ENCODE measurements at places on chromosomes 5 and 9. TPM values are rescaled to one million over a fixed set of nuclear protein-coding genes. Genes with fewer than 3 reads are reported as not detected.

DNA sequence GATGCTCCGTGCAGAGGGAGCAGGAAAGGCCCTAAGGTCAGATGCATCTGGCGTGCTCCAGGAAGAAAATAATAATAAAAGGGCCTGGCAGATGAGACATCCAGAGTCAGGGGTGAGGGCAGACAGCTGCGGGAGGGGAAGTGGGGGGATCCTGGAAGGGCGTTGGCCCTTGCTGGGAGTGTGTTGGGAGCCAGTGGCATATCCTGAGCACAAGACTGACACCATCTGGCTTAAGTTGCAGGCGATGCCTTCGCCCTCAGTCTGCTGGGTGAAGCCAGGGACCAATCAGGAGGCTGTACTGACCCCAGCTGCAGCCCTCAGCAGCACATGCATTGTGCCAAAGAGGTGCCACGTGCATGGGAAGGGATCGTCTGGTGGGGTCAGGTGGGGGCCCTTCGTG, 3.8 kb downstream of the OR2V2 start:
- no peak for DNase-seq

DNA sequence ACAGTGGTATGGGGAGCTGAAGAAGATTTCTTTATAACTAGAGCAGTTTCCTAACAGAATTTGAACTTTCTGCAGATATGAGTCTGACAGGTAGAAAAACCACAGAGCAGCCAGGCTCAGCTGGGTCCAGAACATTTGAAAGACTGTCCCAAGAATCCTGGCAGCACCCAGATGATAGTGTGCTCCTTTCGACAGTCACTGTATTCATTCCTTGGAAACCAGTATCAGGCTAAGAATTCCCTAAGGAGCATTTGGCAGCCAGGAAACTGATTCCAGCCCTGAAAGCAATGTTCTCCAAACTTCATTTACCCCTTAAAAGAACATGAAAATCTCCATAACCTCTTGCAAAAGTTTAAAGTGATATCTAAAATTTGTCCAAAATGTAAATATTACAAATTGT, 123.0 kb upstream of the MTAP start:
- DNase-seq: no peak

GRCh38 chr5:98796197-98796972, 22.9 kb downstream of the RGMB start:
- no peak for DNase-seq

DNA sequence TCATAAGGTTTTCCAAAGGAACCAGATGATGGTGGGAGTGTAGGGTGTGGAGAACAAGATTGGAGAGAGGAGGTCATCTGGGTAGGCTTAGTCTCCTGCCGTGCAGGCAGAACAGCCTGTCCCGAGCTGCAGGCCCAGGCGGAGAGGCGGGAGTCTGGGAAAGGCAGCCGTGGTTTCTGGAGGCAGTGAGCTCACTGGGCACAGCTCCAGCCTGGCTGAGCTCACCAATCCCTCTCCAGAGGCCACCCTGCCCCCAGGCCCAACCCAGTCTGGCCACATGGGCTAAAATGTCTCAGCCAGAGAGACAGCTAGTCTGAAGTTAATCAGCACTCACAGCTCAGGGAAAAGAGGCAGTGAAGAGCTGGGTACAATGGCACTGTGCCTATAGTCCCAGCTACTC, 12.3 kb downstream of the P4HA2 start:
- peak; percentile 85 for DNase-seq

- no peak for DNase-seq
Measured at GRCh38 chr9:136381311-136381710, 7.8 kb upstream of the CARD9 start.

DNA sequence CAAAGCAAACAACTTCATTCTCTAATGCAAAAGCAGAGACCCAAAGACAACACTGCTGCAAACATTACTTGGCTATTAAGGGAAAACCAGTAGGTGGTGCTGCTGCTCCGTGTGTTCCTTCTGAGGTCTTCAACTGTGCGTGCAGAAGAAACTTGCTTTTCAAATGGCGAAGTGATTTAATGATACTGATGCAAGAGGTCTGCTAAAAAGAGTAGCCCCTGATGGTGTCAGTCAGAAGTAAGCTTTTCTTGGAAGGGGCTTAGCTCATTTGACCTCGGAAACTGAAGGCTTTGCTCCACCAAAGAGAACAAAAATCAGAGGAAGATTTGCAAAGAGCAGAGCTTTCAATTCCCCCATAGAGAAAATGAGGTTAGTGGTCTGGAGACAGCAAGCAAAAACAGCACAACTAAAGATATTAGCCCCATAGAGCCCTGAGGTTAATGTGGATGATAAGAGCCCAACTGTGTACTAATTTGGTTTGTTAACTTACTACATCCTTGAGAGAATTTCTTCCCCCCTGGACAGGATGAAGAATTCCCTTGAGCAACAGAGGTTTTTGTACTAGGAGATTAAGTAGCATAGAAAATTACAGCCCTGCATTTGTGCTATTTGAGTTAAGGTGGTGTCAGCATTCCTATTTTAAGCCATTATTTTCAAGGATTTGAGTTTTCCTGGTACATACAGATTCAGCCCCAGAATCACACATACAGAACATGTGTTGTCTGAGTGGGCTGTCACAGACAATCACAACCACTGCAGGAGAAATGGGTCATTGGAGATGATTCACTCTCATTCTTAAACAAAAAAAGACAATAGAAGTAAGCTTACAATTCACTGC, 153.2 kb upstream of the C9orf72 start:
- no peak for DNase-seq

- DNase-seq: no peak
Measured at GRCh38 chr9:80797831-80798688, 891.3 kb downstream of the TLE1 start.

GRCh38 chr5:66821688-66822429, 225.7 kb downstream of the MAST4 start:
- DNase-seq: no peak

GRCh38 chr9:14722391-14723035, at the start of gene CER1:
TSS of gene CER1 (minus strand) at chr9:14722733. CDS start at chr9:14722672, 61 bp downstream.
- DNase-seq: no peak

DNA sequence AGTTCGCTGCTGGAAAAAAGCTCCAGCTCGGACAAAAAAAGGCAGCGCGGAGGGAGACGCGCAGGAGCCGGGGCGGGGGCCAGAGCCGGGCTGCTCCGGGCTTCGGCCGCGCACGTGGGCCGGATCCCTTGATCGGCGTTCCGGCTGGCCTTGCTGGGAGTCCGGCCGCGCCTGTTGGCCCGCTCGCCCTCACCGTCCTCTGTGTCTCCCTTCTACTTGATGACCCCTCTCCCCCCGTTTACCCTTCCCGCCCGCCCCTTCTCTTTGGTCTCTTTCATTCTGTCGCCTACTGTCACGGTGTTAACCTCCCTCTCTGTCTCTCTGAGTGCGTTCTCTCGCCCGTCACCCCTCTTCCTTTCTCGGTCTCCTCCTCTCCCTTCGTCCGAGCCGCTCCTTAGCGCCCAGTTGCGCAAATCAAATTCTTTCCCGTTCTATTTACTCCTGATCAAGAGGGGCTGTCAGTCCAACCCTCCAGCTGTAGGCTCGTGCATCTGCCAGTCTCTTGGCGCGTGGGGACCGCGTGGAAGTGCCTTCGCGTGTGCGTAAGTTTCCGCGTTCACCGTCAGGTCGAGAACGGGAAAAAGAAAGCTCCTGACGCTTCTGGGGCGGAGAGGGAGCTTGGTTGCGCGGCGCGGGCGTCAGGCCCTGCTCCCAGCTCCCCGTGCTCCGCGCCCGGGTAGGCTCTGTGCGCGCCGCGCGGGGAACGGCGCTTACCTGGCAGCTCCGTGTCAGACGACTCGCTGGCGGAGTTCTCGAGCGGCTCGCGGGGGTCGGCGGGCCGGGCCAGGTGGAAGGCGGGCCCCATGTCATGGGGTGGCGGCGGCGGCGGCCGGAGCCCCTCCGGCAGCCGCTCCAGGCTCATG, 798 bp downstream of the PITX1 start:
- DNase-seq: peak; percentile 45

- DNase-seq: no peak
Measured at GRCh38 chr5:154321546-154321945, 124.3 kb upstream of the SAP30L start.

GRCh38 chr5:156667616-156668015, 182.5 kb upstream of the PPP1R2B start:
- DNase-seq: no peak

DNA sequence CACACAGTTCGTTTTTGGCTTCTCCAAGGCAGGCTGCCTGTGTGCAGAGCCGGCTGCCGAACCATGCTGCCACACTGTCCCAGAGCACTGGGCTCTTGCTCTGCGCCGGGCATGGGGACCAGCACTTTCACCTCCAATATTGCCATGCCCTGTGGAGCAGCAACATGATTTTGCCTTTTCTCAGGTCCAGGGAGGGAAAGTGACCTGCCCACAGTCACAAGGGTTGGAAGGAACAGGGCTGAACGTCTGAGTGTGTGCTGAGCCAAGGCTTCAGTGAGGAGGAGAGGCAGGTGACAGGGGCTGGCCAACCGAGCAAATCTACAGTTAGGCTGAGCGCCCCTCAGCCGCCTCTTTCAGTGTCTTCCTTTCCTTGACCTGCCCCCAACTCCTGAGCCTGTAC, 34.0 kb upstream of the SYNPO start:
- DNase-seq: peak; percentile 30

DNA sequence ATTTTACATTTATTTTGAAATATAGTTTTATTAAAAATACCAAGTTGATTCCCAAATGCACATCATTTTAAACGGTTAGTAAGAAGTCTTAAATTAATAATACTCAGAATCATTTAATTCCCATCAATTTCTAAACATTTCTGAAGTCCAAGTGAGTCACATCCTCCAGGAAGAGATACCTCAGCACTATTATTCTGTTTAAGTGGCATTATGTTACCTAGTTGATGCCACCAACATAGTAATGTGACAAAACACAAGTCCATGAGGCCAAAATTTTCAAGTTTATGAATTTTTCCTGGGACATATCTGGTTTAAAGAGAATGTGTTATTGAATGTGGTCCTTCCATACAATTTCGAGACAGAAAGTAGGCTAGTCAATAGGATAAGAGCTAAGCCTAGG, 1348.3 kb upstream of the CDH9 start:
- DNase-seq: no peak

- no peak for DNase-seq
Measured at GRCh38 chr5:2110137-2110933, 227.6 kb upstream of the IRX4 start.

- DNase-seq: no peak
Measured at GRCh38 chr5:59725392-59725767, 168.1 kb downstream of the PDE4D start.

DNA sequence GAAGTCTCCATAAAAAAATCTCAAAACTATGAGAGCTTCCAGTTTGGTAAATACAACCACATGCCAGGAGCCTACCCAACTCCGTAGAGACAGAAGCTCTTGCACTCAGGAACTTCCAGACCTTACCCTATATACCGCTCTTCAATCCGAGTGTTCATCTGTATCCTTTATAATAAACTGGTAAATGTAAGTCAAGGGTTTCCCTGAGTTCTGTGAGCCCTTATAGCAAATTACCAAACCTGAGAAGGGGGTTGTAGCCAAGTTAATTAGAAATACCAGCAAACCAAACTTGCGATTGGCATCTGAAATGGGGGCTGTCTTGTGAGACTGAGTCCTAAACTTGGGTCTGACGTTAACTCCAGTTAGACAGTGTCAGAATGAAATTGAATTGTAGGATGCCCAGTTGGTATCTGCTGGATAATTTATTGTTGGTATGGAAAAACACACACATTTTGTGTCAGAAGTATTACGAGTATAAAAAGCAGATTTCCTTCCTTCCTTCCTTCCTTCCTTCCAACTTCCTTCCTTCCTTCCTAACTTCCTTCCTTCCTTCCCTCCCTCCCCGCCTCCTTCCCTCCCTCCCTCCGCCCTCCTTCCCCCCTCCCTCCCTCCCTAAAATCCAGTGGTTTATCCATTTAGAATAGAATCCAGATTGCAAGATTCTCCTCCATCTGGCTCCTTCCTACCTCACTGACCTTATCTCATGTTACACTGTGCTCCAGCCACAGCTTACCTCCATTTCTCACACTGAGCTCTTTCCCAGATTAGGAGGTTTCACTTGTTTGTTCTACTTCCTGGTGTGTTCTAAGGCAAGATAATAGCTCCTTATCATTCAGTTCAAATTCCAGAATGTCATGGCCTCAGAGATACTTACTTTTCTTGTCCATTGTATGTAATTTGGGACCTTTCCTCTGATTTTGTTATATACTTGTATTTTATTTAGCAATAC, 196.7 kb downstream of the WDR70 start:
- DNase-seq: no peak

DNA sequence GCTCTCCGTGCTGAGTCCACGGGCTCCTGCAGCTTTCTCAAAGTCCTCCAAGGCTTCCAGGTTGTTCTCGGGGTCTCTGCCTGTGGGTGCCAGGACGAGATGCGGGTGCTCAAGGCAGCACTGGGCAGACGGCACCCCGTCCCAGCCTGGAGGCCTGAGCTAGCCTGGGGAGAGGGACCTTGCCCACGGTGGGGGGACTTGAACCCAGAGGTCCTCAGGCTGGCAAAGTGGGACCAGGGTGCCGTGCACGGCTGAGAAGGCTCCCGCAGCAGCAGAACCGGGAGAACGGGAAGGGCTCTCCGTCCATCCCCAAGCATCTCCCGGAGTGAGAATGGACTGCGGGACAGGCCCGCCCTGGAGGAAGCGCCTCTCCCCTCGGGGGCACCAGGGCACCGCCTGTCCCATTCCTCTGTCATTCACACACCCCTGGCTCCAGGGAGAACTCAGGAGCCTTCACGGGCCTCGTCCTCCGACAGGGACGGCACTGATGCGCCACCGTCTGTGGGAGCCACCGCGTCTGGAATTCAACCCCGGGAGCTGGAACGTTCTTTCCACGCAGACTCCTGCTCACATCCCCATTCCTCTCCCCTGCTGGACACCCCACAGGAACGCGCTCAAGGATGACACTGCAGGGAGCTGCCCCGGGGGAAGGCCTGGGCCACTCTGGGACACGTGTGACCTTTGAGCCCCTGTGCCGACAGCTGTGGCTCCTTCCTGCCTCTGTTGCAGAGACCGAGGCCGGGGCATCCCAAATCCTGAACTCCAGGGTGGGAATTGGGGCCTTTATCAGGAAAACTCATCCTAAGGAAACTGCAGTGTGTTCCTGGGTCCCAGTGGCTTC, 16.3 kb upstream of the OBP2B start:
- DNase-seq: peak; percentile 32

- DNase-seq: no peak
Measured at GRCh38 chr9:75912951-75913350, 22.5 kb downstream of the PCSK5 start.

The PDLIM4 gene
- 6.7 TPM for total RNA-seq

The MAMDC2 gene
- total RNA-seq: 35.1 TPM

The SGCD gene
- total RNA-seq: 6.0 TPM

The GLRA1 gene
- not detected for total RNA-seq

The TRUB2 gene
- 18.1 TPM for total RNA-seq

The MEIKIN gene
- not detected for total RNA-seq

The ZCCHC9 gene
- total RNA-seq: 21.7 TPM

The KCNMB1 gene
- total RNA-seq: 2.5 TPM

The LCN9 gene
- not detected for total RNA-seq

The PFN3 gene
- total RNA-seq: not detected

The PPP2R2B gene
- total RNA-seq: 0.95 TPM

The LAMC3 gene
- 26.4 TPM for total RNA-seq

The ZNF300 gene
- 2.0 TPM for total RNA-seq

The FBLL1 gene
- total RNA-seq: not detected

The CENPK gene
- 2.9 TPM for total RNA-seq

The FAM169A gene
- total RNA-seq: 1.1 TPM

The CWC27 gene
- 17.3 TPM for total RNA-seq
